Hypothalamus (tissue), 51 donors: ENCODE measurements at places on chromosomes 13 and 19.

DNA sequence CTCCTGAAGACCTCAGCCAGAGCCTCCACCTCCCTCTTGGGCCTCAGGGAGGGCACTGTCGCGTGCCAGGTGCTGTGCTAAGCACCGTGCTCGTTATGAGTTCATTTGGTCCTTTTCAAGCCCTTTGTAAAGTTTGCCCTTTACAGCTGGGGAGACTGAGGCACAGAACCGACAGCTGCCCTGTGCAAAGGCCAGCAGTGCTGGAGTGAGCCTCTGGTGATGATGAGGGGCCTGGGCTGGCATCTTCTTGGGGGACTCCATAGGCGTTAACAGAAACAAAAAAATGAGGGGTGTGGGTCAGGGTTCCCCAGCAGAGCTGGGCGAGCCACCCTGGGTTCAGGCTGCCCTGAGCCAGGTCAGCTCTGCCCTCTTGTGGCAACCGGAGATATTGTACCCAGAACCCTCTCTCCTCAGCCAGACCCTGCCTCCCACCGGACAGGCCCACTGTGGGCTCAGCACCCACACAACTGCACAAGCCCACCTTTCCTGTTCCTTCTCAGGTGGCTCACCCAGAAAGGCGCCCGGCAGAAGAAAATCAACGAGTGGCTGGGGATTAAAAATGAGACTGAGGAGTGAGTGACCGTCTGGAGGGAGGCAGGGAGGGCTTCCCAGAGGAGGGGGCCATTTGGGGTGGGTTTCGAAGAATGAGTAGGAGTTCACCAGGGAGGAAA lies 5.5 kb upstream of the IFI30 start:
- DNase-seq = no peak

GRCh38 chr13:63112799-63113395 lies 1697.2 kb upstream of the PCDH20 start:
- no peak for DNase-seq

DNA sequence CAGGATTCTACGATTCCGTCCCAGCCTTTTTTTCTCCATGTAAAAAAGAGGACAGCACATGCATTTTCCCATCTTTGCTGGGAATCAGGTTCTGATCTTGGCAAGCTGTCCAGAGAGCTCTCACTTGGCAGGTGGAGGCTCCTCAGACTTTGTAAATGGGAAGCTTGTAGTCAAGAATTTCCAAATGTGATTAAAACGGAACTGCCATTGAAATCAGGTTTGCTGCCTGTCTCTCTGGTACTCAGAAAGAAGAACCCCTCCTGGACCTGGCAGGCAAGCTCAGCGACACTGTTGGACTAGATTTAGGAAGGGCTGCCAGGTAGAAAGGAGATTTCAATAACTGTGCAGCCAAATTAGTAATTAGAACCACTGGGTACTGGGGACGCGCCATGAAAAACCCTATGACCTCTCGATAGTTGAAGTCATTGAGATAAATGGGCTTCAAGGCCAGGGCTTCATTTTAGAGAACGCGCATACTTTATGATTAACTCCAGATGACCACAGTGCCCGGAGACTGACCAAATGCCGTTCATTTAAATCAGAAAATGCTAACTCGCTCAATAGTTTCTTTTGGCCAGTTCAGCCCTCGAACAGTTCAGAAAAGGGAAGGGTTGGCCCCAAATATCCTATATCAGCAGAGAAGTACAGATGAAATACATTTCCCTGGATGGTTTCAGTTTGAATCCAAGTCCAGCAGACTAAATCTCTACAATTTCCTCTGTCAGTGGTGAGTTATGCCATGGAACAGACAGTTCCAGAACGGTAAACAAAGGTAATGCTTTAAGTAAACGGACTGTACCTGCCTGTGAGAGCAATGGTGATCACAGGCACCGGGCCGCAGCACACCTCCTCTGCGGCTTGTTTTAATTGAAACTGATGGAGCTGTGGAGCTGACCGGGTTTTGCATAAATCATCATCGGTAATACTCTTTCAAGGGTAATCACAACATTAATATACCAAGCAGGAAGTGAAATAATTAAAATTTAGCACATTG lies 517.4 kb downstream of the RFC3 start:
- no peak for DNase-seq

GRCh38 chr13:90201676-90202460 lies 1145.6 kb upstream of the MIR17HG start:
- DNase-seq = no peak

DNA sequence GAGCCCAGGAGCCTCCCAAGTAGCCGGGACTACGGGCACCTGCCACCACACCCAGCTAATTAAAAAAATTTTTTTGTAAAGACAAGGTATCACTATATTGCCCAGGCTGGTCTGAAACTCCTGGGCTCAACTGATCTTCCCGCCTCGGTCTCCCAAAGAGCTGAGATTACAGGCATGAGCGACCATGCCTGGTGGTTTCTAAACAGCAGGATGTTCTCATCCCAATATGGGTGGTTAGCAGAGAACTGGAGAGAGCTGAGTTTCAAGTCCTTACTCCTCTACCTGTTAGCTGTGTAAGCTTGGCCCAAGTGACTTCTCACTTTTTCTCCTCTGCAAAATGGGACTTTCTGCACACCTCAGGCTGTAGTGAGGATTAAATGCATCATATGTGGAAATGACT lies 8.0 kb downstream of the TMEM91 start:
- DNase-seq = no peak

DNA sequence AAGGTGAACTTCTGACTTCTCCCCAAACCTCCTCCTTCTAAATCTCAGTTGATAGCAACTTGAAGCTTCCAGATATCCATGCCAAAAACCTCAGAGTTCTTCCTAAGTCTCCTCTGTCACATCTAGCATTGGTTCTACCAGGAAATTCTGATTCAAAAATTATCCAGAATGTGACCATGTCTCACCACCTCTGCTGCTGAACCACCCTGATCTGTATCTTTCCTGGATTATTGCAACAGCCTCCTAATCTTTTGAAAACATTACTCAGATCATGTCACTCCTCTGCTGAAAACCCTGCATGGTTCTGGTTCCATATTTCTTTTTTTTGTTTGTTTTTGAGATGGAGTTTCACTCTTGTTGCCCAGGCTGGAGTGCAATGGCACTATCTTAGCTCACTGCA lies 78.7 kb upstream of the TNFSF11 start:
- no peak for DNase-seq

DNA sequence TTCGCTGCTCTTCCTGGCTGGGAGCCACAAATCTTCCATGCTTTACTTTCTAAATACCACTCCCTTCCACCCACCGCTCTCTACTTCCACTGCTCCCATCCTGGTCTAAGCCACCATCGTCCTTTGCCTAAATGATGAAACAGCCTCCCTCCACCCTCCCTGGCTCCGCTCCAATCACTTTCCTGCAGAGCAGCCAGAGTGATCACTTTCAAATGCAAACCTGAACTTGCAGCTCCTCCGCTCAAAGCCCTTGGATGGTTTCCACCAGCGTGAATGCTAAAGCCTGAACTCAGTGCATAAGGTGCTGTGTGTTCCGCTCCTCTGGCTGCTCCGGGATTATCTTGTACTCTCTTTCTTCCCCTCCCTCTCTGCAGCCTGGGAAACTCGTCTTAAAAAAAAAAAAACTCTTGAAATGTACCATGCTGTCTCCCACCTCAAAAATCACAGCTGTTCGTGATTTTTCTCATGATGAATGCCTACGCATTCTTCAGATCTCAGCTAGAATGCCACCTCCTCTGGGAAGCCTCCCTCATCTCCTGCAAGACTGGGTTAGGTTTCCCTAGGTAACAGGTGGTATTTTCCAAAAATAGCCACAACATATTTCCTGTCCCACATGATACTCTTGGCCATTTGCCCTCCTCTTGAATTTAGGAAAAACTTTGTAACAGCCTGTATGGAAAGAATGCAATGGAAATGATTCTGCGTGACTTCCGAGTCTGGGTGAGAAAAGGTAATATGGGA lies 3.7 kb upstream of the SIN3B start:
- peak; percentile 6 for DNase-seq

- DNase-seq = no peak
Observed at GRCh38 chr19:16328824-16329482, 4.3 kb downstream of the KLF2 start.

DNA sequence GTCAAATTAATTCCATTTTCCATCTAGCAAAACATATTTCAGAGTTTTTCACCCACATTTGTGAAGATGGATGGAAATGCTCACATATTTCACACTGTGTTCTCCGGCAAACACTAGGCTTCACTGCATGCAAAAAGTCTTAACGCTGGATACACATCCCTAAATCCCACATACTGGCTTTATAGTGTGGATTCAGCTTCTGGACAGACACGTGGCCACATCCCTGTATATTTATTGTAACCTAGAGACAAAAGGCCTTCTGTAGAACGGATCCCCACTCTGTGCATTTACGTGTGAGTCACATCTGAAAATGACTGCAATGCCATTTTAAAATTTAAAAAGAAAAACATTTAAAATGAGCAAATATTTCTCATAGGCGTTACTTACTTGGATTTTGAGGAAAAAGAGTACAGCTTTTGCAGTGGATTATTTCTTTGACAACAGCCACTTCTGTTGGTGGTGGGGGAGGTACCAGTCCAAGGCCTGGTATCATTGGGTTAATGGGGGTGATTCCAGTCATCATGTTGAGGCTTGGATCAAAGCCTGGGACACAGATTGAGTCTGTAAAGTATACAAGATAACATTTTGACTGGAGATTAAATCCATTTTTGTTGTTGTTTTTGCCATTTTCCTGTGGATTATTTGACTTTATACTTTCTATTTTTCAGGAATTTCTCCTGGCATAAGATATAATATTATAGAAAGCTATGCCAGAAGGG lies 337.7 kb downstream of the DNAJC15 start:
- no peak for DNase-seq

GRCh38 chr13:39881887-39882286 lies 226.4 kb downstream of the COG6 start:
- no peak for DNase-seq

GRCh38 chr19:30071871-30072270 lies 129.8 kb downstream of the URI1 start:
- DNase-seq = no peak

GRCh38 chr19:50736338-50736737 lies 13.2 kb downstream of the CLEC11A start:
- DNase-seq = no peak

GRCh38 chr13:37995092-37995491 lies 125.5 kb upstream of the TRPC4 start:
- no peak for DNase-seq

GRCh38 chr19:48997972-48998371 lies 4.3 kb downstream of the RUVBL2 start:
- DNase-seq = no peak

GRCh38 chr13:20401531-20401930 lies 124.1 kb downstream of the CRYL1 start:
- no peak for DNase-seq

- no peak for DNase-seq
Observed at GRCh38 chr19:8611877-8612806, 1.6 kb upstream of the ADAMTS10 start.

DNA sequence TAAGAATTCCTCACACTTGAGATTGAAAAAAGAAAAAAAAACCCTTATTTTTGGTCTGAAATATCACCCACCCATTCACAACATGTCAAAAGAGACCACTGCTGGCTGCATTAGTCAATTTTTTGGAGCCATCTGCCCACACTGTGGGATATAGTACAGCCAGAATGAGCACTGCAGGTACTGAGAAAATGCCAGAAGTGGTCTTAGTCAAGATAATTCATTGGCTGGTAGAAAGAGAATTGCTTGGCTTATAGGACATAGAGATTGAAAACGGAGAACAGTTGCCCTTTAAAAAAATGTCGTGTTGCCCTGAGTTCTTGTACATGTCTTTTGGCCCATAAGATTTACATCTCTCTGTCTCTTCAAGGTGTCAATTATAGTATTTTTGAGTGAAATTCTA lies 1899.5 kb downstream of the OLFM4 start:
- no peak for DNase-seq

DNA sequence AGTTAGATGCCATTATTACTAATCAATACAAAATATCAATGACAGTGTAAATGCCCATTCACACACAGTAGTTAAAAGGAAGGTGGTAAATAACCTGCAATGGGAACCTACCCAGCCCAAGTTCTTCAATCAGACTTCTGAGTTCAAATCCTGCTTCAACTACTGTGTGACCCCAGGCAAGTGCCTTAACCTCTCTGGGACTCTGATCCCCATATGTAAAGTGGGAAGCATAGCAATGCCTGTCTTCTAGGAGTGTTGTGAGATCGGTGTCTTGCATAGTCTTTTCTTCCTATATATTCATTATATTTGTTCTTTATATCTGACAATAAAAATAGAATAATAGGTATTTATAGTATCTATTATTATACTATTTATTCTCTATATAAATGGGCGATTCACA lies 6.9 kb downstream of the TIMM13 start:
- no peak for DNase-seq

GRCh38 chr13:59879281-59879680 lies 284.4 kb downstream of the DIAPH3 start:
- no peak for DNase-seq

- peak; percentile 91 for DNase-seq
Observed at GRCh38 chr19:35291916-35292315, at the start of gene MAG. Gene MAG (plus strand): TSS chr19:35292161. CDS start chr19:35295409, 3,248 bp downstream.

GRCh38 chr19:10291554-10292205 lies 1.9 kb downstream of the ICAM5 start:
- DNase-seq = no peak

DNA sequence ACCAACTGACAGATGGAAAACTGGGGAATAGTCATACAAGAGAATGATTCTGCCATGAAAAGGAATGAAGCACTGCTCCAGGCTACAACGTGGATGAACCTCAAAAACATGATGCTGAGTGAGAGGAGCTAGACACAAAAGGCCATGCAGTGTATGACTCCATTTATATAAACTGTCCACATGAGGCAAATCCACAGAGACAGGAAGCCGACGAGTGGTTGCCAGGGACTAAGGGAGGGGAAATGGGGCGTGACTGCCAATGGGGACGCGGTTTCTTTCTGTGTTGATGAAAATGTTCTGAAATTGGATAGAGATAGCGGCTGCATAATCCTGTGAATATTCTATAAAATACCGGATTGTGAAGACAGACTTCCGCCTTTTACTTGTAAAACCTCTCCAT lies 10.2 kb downstream of the SMIM7 start:
- DNase-seq = no peak

DNA sequence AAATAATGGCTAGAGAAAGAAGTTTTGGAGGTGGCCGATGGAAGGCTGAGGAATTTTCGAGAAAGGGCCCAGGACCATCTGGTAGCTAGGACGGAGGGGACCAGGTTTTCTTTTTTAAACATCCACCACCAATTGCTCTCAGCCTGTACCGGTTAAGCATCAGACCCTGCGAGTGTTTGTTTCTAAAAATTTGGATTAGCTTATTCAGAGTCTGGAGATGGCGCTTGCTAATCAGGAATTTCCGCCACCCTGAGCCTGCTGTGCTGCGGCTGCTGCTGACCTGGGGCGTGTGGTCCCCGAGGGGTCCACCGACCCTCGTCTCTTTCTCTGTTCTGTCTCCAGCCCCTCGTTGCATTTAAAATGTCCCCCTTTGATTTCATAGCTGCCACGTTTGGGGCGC lies 2.0 kb downstream of the UHRF1 start:
- DNase-seq = no peak

- no peak for DNase-seq
Observed at GRCh38 chr13:44046428-44046827, 166.7 kb downstream of the LACC1 start.

DNA sequence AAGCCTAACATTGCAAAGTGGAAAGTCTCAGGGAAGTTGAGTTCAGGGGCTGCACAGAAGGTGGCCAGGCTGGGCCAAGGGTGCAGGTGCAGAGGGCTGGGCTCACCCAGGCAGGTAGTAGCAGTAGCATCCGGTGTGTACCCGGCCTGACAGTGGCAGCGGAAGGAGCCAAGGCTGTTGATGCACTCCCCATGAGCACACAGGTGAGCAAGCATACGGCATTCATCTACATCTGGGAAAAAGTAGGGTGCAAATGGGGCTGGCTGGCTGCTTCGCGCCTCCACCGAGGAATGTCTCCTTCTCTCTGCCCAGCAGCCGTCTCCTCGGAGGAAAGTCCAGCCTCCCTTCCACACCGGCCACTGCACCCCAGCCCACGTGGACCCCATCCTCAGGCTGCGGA lies 30.6 kb downstream of the CCL25 start:
- no peak for DNase-seq
